ENCODE measurements at places on chromosomes 6 and 20.

GRCh38 chr6:43910638-43911353 is 140.8 kb downstream of the VEGFA start:
- no peak for DNase-seq

DNA sequence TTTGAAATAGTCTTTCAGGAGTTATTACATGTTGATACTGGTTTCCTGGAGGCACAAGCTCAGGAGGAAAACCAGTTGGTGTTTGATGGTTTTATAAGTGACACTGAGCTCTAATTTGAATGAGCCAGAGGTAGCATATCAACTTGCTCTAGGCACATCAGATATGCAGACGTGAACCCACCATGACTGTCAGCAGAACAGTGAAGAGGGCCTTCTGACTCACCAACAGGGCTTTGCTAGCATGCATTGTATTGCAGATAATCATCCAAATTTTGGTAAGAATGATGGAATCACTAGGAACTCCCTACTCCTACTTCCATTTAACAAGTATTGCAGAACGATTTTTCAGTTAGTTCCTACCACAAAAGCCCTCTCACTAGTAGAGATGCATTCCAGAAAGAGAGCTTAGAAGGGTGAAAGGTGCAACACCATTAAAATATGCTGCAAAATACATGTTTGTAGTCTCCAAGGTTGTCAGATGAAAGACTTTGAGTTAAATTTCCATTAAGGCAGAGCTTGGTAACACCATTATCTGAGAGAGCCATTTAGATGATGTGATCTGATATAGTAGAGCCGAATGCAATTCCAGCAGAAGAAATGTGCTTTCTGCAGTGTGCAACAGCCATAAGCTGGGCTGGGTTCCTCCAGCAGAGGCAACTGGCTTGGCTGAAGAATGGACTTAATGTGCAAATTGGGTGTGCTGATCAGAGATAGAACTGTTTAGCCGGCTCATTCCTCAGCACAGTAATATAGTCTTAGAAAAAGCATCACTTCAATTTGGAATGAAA is 968.7 kb upstream of the ADGRB3 start:
- no peak for DNase-seq

DNA sequence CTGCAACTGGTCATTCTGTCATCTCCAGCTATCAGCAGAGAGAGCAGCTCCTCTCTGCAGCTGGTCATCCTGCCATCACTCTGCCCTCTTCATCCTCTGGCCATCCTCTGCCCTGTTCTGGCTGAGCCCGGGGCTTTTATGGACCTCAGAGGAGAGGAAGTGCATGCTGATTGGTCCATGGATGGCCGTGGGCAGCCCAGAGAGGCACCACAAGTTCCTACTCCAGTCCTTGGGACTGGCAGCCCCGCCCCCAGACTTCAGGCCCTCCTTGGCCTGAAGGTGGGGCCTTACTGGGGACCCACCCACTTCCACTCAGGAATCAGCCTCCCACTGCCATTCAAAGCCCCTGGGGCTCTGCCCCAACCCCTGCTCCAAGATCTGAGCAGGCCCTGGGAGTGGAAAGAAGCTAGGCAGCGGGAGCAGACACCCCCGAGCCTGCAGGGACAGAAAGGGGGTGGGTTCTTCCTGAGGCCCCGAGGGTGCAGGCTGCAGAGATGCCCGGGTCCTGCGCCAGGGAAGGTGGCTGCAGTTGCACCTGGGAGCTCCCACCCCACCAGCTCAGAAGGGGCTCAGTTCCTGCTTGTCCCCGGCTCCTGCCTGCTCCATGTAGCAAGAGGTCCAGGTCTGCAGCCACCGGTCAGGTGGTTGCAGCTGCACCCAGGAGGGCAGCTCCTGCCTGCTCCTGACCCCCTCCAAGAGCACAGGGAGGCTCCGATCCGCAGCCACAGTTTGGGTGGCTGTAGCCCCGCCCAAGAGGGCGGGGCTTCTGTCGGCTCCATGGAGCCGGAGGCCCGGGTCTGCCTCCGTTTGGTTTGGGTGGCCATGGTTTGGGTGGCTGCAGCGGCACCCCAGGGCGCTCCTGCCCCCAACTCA is 34.1 kb upstream of the HMGA1 start:
- peak; percentile 25 for DNase-seq

GRCh38 chr6:157392927-157393668 is 12.1 kb downstream of the ZDHHC14 start:
- no peak for DNase-seq

DNA sequence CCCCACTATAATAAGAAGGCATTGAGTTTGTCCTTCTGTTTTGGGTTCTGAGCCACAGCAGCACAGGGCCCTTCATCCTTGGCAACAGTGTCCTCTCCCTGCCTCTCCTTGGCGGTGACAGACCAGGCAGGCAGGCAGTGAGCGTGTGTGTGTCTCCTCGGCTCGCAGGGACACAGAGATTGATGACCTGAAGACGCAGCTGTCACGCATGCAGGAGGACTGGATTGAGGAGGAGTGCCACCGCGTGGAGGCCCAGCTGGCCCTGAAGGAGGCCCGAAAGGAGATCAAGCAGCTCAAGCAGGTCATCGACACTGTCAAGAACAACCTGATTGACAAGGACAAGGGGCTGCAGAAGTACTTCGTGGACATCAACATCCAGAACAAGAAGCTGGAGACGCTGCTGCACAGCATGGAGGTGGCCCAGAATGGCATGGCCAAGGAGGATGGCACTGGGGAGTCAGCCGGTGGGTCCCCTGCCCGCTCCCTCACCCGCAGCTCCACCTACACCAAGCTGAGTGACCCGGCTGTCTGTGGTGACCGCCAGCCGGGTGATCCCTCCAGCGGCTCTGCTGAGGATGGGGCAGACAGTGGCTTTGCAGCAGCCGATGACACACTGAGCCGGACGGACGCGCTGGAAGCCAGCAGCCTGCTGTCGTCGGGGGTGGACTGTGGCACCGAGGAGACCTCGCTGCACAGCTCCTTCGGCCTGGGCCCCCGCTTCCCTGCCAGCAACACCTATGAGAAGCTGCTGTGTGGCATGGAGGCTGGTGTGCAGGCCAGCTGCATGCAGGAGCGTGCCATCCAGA is 24.0 kb downstream of the SDCBP2 start:
- DNase-seq = no peak

DNA sequence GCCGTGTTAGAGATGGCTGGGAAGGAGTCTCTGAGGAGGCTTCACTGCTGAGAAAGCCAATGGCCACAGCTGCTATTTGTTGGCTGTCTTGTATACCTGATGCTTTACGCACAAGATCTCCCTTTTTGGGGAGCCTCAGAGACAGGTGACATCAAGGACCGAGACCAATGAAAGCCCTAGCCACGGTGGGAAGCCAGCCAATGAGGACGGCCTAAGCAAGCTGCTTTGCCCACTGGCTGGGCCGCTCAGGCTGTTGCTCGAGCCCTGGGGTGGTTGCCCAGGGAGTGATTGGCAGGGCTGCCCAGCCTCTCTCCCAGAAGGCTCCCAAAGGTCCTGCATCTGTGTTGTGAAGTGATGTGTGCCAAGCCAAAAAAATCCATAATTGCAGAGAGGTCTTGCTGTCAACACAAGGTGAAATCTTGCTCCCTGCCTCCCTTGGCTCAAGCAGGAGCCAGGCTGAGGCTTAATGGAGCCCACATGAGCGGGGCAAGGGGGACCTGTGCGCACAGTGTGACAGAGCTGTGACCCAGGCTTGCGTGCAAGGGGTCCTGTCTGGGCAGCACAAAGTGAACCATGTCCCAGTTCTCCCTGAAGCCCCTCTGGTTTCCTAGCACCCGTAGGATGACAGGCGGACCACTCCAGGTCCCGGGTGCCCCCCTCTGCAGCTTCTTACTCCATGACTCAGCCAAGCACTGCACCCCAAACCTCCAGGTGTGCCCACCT is 4.3 kb downstream of the MMP24OS start:
- no peak for DNase-seq

- DNase-seq = no peak
Observed at GRCh38 chr20:22449188-22449973, 135.0 kb downstream of the FOXA2 start.

DNA sequence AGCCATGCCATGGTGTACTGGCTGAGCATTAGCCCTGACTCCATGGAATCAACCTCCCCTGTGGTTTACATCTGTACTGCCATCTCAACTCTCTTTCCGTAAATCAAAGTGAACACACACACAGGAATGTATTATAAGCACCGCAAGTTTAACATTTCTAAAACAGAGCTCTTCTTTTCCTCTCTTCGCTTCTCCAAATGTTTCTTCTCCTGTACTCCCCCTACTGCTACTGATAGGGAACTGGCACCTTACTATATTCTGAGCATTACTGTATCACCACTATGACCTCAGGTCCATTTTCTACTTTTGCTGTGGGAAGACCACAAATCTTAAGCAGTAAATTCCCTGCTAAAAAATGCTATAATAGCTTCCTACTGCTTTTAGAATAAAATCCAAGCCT is 101.2 kb downstream of the NUS1 start:
- peak; percentile 15 for DNase-seq

DNA sequence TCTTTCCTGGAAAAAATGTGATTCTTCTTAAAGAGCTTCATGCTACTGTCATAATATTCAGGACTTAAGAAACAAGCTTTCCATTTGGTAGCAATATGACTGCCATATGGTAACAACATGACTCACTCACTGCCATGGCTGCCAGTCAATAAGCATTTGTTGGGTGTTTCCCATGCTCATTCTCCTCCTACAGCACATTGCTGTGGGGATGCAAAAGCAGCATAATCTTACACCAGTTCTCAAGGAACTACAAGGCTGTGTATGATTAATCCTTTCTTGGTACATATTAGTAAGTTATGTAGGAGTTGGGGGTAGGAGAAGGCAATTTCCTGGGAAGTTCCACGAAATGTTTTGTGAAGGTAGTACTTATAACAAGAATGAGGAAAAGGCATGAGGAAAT is 76.7 kb downstream of the CEP162 start:
- DNase-seq = peak; percentile 22

GRCh38 chr20:2603816-2604505 is 48.5 kb upstream of the NOP56 start:
- DNase-seq = no peak

GRCh38 chr6:141337191-141337590 is 795.5 kb upstream of the GJE1 start:
- DNase-seq = no peak

DNA sequence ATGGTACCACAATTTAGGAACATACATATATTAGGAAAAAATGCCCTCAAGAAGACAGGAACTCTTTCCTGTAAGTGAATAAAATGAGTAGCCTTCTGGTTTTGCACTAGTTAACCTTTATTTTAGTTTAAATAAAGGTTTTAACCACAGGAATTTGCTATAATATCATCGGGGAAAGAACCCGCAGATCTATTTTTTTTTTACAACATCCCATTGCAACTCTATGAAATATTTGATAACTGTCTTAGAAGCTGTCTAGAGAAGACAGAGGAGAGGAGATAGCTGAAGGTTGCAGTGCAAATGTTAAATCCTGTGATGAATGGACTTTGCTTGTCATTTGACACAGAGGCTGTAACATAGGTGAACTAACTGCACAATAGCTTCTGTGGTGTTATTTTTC is 69.5 kb downstream of the TINAG start:
- DNase-seq = no peak

- DNase-seq = peak; percentile 32
Observed at GRCh38 chr6:33718713-33719112, 7.2 kb upstream of the UQCC2 start.

- DNase-seq = peak; percentile 78
Observed at GRCh38 chr6:31572041-31572911, at the start of gene LTA. TSS of gene LTA (plus strand) at chr6:31572289. CDS start at chr6:31572743, 454 bp downstream.

DNA sequence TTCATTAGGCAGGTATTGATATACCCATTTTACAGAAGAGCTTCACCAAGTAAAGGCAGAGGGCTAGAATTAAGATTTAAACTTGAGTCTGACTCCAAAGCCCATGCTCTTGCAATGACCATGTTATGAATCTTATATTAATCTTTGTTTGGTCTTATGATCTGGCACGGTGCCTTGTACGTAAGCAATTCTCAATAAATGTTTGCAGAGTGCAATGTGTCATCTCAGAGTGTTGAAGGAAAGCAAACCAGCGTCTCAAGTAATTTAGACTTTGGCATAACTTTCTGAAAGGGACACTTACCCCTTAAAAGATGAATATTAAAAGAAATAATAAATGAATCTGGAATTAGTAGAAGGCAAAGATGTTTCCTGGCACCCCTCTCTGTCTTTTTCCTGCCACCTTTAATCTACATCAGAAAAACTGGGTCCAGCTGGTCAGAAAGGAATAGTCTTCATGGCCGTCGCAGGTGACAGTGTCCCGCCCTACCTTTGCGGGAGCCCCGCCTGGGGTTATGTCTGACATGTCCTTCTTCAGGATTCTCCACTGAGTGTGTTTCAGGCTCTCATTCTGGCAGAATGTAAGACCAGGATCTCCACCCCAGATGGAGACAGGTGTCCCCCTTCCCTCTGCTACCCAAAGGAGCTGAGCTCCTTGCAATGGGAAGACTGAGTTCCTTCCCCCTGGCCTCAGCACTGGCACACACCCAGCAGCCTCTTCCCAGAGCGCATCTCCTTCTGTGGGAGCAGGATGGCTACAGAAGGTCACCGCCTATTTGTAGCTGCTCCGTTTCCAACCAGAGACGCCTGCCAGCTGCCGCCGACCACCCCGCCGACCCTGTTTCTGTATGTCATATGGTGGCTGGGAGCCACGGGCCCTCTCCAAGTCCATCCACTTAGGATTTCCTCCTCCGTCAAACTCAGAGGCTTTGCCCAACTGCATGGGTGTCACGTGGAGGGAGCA is 266.3 kb upstream of the ECI2 start:
- DNase-seq = no peak

GRCh38 chr20:38649275-38649891 is 47.8 kb downstream of the ARHGAP40 start:
- DNase-seq = peak; percentile 28

DNA sequence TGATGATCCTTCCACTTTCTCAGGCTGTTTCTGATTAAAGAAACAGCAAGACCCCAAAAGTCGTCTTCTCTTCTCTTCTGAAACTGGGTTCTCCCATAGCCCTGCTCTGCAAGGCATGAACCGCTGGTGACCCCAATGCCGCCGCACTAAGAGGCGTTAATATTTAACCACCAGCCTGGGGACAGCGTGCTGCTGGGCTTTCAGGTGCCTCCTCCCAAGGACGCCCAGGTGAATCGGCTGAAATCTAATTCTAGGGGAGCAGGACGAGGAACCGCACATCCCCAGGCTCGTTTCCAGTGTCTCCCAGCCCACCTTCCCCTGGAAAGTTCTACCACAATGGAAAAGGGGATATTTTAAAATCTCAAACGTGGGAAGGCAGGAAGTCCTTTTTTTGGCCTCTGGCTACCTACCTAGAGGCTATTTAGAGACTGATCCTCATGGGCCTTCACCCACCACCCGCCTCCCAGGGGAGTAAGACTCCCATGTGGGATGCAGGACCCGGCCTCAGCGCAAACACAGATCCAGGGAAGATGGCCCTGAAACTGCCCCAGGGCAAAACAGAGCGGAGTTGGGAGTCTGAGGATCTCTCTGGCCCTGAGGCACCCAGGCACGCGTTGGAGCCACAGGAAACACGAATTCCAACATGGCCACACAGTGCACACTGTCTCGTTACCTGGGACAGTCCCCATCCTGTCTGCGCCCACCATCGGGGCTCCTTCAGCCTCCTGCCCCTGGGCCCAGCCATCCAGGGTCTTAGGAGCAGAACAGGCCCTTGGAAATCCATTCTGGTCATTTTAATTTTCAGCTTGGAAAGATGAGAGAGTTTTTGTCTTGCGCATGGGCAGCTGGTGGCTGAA is 56.2 kb downstream of the BMP7 start:
- no peak for DNase-seq

All from GM12865 (cell line).